Common myeloid progenitor, CD34-positive (primary cell): ENCODE measurements at places on chromosomes 3 and 15.

DNA sequence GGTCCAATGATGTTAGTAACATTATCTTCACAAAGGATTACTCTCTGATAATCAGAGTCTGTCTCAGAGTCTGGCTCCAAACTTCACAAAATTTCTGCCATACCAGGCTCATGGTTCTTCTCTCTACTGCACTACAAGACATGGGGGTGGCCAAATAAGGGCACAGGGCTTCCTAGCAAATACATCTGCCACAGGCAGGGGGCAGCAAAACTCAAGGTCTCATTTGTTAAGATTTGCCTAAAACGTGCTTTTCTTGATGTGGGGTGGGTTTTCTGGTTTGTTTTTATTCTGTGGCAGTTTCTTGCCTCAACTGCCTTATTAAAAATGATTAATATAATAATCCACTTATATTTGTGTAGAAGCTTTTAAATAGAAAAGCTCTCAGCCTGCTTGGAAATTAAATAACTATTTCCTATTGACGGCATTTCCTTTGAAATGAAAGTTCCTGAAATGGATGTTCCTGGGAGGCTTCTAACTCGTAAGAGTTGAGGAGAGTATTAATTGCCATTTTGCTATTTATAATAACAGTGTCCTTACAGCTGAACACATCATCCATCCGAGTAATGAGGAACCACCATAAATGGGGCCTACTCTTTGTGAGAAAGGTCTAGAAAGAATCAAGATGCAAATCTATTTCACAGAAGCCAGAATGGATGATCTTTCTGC lies 53.8 kb downstream of the SST start:
- H3K4me3 ChIP-seq = no peak overlapping the region
- H3K36me3 ChIP-seq = no peaks in the 10 kb centered on the region
- H3K4me1 ChIP-seq = no peaks in the 10 kb centered on the region
- DNase-seq = peak; percentile 55
- no peaks in the 10 kb centered on the region for H3K27me3 ChIP-seq

GRCh38 chr3:52221563-52222318 lies 3.7 kb downstream of the TLR9 start:
- no peaks in the 10 kb centered on the region for H3K27me3 ChIP-seq
- H3K36me3 ChIP-seq = no peaks in the 10 kb centered on the region
- peaks cover 79% of the 10 kb centered on the region for H3K4me1 ChIP-seq
- no peak for DNase-seq
- no peak overlapping the region for H3K27ac ChIP-seq
- H3K4me3 ChIP-seq = no peak overlapping the region

GRCh38 chr3:5115506-5116162 lies 6.5 kb upstream of the ARL8B start:
- H3K27me3 ChIP-seq = no peaks in the 10 kb centered on the region
- no peak overlapping the region for H3K27ac ChIP-seq
- H3K4me1 ChIP-seq = no peaks in the 10 kb centered on the region
- no peak overlapping the region for H3K4me3 ChIP-seq
- no peaks in the 10 kb centered on the region for H3K36me3 ChIP-seq

- no peaks in the 10 kb centered on the region for H3K36me3 ChIP-seq
- no peak overlapping the region for H3K4me3 ChIP-seq
- H3K27me3 ChIP-seq = no peaks in the 10 kb centered on the region
- H3K27ac ChIP-seq = no peak overlapping the region
- no peak for DNase-seq
- no peaks in the 10 kb centered on the region for H3K4me1 ChIP-seq
These were observed 91.1 kb downstream of the MEIS2 start for GRCh38 chr15:37009288-37009687.

GRCh38 chr3:106160396-106160795 lies 291.6 kb upstream of the CBLB start:
- no peak overlapping the region for H3K27ac ChIP-seq
- no peaks in the 10 kb centered on the region for H3K36me3 ChIP-seq
- H3K4me1 ChIP-seq = no peaks in the 10 kb centered on the region
- no peaks in the 10 kb centered on the region for H3K27me3 ChIP-seq
- DNase-seq = no peak

DNA sequence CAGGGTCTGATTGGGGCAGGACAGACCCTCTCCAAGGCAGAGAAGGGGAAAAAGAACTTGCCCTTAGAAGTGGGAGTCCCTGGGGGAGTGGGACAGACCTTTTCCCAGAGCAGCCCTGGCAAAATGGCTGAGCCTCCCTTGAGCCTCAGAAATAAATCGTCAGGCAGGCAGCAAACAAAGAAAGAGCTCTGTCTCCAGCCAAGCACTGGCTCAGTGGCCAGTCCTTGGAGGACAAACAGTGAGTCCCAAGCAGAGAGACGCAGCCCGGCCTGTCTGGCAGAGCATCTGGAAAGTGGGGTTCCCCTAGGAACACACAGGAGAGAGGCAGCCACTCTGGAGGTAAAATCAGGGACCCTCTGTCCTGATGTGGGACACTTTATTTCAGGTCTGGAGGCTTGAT lies 1.8 kb downstream of the SLC6A1 start:
- no peak overlapping the region for H3K4me3 ChIP-seq
- H3K4me1 ChIP-seq = peaks cover 9% of the 10 kb centered on the region
- no peak overlapping the region for H3K27ac ChIP-seq
- peaks cover 29% of the 10 kb centered on the region for H3K27me3 ChIP-seq
- no peaks in the 10 kb centered on the region for H3K36me3 ChIP-seq
- no peak for DNase-seq

DNA sequence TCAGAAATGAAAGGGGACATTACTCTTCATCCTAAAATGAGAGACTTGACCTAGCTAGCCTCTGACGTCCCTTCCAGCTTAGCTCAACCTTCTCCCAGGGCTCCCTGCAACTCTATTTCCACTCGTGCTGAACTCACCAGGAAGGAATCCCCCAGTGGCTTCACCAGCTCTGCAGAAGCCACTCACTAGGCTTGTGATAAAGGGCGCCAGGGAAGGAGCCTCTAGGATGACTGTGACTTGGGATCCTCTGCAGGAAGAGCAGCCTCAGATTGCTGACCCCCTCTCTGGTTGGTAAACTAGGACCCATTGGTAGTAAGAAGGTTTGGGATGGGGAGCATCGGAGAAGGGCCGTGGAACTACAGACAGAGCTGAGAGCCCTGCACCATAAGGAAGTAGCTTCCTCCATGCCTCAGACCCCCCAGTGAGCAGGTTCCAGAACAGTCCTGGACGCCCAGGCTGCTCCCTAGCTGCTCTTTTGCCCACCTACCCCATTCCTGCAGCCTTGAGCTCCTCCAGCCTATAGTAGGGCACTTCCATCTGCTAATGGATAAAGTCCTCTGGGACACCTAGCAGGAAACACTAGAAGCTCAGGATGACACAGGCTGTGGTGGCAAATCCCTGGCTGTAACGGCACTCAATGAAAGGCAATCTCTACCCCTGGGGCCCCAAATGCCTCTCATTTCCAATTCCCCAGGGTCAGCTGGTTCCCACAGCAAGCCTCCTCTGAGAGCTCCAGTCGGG lies 26.0 kb downstream of the PLA2G4F start:
- H3K27ac ChIP-seq = no peak overlapping the region
- DNase-seq = no peak
- no peak overlapping the region for H3K4me3 ChIP-seq
- no peaks in the 10 kb centered on the region for H3K4me1 ChIP-seq
- H3K36me3 ChIP-seq = no peaks in the 10 kb centered on the region
- no peaks in the 10 kb centered on the region for H3K27me3 ChIP-seq

- no peaks in the 10 kb centered on the region for H3K4me1 ChIP-seq
- no peaks in the 10 kb centered on the region for H3K27me3 ChIP-seq
- no peak overlapping the region for H3K27ac ChIP-seq
- no peak for DNase-seq
- H3K36me3 ChIP-seq = no peaks in the 10 kb centered on the region
These were observed 30.4 kb upstream of the TMCO5A start for GRCh38 chr15:37903919-37904625.

DNA sequence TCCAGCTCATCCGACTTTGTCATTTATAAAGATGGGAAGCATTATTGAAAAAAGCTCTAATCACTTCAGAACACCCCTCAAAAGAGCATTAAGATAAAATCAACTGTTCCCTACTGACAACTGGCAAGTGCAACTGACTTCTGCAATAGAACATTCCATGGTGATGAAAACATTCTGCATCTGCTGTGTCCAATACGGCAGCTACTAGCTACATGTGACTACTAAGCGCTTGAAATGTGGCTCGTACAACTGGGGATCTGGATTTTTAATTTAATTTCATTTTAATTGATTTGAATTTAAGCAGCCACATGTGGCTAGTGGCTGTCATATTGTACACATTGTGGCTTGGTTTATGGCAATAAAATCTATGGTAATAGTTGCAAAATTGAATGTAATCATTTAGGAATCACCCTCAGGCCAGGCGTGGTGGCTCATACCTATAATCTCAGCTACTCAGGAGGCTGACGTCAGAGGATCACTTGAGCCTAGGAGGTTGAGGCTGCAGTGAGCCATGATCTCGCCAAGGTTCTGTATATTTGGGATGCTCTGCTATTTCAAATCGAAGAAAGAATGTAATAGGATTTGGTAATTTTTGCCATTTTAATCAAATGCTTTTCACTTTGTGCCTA lies 390.3 kb downstream of the GABRB3 start:
- H3K27ac ChIP-seq = no peak overlapping the region
- DNase-seq = no peak
- no peaks in the 10 kb centered on the region for H3K4me1 ChIP-seq
- H3K27me3 ChIP-seq = no peaks in the 10 kb centered on the region

DNA sequence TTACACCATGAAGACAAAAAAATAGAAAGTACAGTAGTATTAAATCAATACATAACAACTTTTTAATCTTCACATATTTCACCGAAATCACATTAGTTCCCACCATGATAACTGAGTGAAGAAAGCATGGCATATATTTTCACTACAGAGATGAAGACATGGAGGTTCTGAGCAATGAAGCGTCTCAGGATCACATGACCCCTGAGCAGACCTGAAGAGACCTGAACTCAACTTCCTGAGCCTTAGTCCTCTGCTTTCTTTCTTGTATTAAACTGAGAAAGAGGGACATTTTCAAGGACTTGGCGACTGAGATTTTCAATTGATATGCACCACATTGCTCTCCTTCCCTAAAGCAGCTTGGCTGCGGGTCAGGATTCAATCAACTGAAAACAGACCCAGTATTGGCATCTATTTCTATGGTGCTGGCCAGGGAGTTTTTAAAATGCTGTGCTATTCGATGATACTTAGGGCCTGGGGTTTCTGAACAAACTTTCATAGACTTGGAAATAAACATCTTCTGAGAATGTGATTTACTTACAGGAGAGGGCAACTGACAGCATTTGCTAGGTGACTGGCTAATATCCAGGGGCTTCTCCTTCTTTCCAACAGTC lies 165.1 kb downstream of the LSAMP start:
- no peak for DNase-seq
- H3K36me3 ChIP-seq = no peaks in the 10 kb centered on the region
- no peak overlapping the region for H3K4me3 ChIP-seq
- no peak overlapping the region for H3K27ac ChIP-seq

GRCh38 chr3:43287500-43287873 lies 1.1 kb downstream of the SNRK start:
- no peaks in the 10 kb centered on the region for H3K36me3 ChIP-seq
- H3K4me1 ChIP-seq = peaks cover 45% of the 10 kb centered on the region
- no peak overlapping the region for H3K4me3 ChIP-seq
- no peaks in the 10 kb centered on the region for H3K27me3 ChIP-seq

DNA sequence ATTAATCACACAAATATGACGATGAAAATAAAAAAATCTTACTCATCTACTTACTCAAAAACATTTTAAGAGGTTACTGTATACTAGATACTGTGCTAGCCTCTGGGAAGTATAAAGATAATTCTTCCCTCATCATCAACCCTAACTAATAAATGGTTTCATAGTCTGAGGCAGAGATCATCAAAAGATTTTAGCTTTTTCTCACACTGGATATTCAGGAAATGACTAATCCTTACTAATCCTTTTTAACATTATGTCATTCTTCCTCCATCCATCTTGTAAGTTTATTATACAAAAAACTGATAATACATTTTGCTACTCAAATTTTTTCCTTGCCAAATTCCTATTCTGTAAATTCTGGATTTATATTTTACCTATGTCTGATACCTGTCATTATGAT lies 29.7 kb downstream of the ACAD11 start:
- no peak overlapping the region for H3K4me3 ChIP-seq
- H3K36me3 ChIP-seq = peaks cover 24% of the 10 kb centered on the region
- H3K27me3 ChIP-seq = no peaks in the 10 kb centered on the region
- DNase-seq = no peak
- no peak overlapping the region for H3K27ac ChIP-seq

GRCh38 chr3:8443829-8444791 lies 57.5 kb upstream of the LMCD1 start:
- peak; percentile 22 for DNase-seq
- H3K27me3 ChIP-seq = no peaks in the 10 kb centered on the region
- no peak overlapping the region for H3K4me3 ChIP-seq

DNA sequence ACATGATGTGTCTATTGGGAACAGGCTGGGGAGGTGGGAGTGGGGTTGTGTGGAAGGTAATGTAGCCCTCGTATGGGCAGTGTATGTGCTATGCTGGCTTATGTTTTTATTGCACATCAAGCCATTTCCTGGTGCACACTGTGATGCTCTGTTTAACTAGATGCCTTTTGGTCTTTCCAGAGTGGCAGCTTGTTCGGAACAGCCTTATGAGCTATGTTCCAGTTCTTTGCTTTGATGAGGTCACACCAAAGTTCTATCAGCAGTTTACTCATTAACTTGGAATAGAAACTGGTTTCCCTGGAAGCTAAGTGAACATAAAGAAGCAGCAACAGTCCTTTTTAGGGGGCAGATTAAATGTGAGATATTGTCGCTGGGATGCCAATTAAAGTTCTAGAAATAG lies 133.9 kb downstream of the DIPK2A start:
- no peak overlapping the region for H3K4me3 ChIP-seq
- no peaks in the 10 kb centered on the region for H3K36me3 ChIP-seq
- no peak for DNase-seq
- no peaks in the 10 kb centered on the region for H3K4me1 ChIP-seq
- H3K27ac ChIP-seq = no peak overlapping the region
- no peaks in the 10 kb centered on the region for H3K27me3 ChIP-seq

DNA sequence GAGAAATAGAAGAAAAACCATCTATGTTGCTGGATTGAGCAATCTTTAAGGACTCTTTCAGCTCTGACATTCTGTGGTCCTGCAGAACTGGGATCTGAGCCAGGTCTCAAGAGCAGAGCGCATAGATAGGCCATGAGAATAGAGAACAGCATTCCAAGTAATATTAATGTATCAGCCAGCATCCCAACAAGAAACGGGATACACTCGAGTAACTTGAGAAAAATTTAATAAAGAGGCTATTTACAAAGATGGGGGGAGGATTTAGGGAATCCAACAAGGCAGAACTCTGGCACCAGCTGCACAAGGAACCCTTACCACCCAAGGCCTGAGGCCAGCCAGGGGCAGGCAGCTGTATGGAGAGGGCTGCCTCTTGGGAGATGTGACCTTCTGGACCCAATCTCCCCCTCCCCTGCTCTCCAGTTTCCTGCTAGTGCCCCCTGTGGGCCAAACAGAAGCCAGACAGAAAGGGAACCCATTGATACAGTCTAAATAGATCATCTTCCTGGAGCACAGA lies 8.2 kb downstream of the TMOD2 start:
- no peaks in the 10 kb centered on the region for H3K27me3 ChIP-seq
- DNase-seq = no peak
- H3K36me3 ChIP-seq = no peaks in the 10 kb centered on the region
- H3K27ac ChIP-seq = no peak overlapping the region
